ENCODE measurements at places on chromosomes 2 and 18.

GRCh38 chr2:126978333-126978732 lies 79.6 kb downstream of the TEX51 start:
- DNase-seq, result no peak

GRCh38 chr2:48287976-48288375 lies 242.0 kb upstream of the STON1 start:
- DNase-seq, result no peak

DNA sequence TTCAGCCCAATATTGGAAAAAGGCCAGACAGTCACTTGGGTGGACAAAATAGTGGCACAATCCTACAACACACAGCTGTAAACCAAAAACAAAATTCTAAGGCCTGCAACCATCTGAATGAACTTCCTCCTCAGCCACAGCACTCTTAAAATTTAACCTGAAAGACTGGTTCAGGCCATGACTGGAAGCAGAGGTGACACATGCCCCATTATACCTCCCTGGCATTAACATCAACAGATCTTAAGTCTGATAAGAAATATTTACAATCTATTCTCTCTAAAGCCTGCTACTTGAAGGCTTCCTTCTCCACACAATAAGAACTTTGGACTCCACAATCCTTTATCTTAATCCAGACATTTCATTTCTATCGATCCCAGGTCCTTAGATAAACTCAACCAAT lies 192.4 kb upstream of the LRP1B start:
- no peak for DNase-seq

DNA sequence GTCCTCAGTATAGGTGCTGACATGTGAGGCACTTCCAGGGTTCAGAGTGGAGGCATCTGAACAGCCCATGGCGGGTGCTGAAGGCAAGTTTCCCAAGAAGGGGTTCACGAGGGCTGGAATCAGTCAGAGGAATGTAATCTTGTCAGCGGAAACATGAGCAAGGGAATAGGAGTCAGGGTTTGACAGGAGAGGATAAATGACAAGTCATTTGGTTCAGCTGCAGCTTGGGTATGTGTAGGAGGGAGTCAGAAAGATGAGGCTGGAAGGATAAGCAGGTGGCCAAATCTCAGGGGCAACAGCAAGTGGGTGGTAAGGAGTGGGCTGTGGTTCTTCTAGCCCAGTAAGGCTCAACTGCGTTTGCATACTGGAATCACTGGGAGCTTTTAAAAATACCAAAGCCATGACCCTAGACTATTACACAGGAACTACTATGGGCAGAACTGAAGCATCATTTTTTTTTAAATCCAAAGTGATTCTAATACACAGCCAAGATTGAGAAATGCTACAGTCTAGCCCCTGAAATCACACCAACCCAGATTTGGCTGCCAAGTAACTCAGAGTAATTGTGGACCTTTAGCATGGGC lies 41.8 kb upstream of the NAB1 start:
- DNase-seq, result no peak

DNA sequence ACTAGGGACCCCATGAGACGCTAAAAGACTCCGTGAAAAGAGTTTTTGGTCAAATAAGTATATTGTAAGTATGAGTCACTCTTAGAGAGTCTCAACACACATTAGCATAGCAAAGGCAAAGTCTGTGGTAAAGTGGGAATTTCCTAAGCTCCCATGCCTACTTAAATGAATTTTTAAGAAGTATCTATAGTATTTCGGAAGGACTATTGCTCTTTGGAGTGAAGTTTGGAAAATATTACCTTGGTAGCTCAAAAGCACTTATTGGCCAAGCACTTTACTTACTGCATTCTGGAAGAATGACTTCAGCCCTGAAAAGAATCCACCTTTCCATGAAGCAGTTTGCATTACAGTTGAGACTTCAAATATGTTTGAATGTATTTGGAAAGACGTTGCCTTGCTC lies 57.1 kb downstream of the CAVIN2 start:
- no peak for DNase-seq

DNA sequence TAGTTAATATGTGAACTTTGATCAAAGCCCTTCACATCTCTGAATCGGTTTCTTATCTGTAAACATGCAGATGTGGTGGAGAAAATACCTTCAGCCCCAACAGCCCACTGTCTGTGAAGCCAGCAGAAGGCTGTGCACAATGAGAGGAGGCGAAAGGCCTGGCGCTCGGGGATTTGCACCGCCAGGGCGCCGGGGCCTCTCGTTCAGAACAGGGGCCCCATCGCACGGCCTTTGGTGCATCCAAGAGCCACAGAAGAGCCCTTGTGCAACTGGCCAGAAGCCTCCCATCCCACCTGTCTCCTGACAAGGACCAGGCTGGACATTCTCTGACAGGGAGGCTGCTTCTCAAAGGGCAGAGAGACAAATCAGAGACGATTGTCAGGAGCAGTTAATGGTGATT lies 407.2 kb upstream of the MYT1L start:
- DNase-seq, result no peak

GRCh38 chr2:216113572-216113971 lies 4.4 kb downstream of the XRCC5 start:
- no peak for DNase-seq

GRCh38 chr2:38494394-38494793 lies 108.3 kb downstream of the HNRNPLL start:
- DNase-seq, result no peak

- DNase-seq, result no peak
Measured at GRCh38 chr2:238378230-238379095, 48.3 kb upstream of the ASB1 start.

DNA sequence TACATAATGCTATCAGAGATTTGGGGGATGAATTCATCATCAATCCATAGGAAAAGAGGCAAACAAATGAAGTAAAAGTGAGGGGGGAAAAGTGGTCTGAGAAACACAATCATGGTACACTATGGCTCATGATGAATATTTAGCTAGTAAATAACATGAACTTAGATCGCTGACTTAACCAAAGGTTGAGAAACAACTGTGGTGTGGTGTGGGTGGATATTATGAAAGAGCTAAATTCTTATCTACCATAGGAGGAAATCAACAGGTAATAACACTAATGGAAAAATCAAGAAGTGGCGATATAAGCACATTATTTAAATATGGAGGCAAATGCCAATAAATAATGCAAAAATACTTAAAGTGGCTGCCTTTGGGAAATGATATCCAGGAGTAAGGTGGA lies 12.2 kb upstream of the TPRKB start:
- no peak for DNase-seq

GRCh38 chr2:126656431-126657147 lies 631 bp downstream of the GYPC start:
- peak; percentile 52 for DNase-seq

- DNase-seq, result no peak
Measured at GRCh38 chr18:75215663-75216062, 5.1 kb downstream of the TSHZ1 start.

DNA sequence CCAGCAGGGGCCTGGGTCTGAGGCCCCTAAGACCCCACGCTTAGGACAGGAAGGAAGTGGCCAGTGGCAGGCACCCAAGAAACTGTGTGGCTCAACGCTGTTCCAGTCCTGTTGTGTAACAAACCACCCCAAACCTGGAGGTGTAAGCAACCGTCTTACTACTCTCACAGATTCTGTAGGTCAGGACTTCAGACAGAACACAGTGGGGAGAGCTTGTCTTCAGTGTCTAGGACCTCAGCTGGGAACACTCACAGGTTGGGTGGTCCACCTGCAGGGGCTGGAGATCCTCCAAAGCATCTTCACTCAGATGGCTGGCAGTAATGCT lies 123.0 kb downstream of the KLHL29 start:
- no peak for DNase-seq

GRCh38 chr2:216090369-216090786 lies 8.7 kb downstream of the TMEM169 start:
- no peak for DNase-seq

DNA sequence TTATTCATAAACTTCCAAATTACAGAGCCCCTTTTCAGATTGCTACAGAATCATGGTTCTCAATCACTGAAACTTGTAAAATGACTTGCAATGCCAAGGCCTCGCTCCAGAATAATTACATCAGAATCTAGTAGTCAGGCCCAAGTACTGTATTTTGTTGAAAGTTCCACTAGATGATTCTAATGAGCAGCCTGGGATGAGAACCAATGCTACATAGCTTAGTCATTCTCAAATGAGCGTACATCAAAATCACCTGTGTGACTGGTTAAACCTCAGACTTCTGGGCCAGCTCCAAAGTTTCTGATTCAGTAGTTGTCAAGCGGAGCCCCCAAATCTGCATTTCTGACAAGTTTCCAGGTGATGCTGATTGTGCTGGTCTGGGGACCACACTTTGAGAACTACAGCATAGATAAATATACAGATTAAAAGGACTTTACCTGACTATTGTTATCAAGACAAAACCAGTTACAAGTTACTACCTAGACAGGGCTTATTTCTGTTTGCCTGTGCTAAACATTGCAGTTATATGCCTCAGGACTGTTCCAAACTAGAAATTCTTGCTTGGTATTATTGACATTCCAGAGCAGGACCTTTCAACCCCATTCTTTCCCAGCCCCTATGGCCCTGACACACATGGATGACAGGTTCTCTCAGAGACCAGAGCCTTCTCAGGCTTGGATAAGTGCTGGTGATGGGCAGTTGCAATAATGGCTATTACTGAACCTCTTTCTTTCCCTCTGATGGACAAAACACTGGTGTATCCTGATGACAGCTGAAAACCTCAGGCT lies 83.1 kb downstream of the UPP2 start:
- DNase-seq, result no peak

GRCh38 chr2:232483311-232483922 lies 4.2 kb downstream of the ECEL1 start:
- no peak for DNase-seq

- no peak for DNase-seq
Measured at GRCh38 chr2:11784747-11785610, 38.5 kb downstream of the LPIN1 start.

DNA sequence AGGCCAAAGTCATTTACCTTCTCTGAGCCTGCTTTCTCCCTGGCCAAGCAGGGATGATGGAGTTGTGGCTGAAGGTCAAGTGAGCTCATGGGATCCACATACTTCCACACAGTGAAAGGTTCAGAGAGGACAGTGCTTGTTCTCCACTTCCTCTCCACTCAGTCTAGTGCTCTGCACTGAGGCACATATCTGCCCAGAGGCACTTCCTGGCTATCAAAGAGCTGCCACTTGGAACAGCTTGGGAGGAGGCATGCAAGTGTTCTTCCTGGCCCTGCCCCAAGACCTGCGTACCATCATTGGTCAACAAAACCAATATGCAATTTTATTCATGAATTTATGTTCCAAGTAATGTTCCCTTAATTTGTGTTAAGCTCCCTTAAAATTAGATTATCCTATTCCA lies 71.9 kb downstream of the RNF152 start:
- DNase-seq, result no peak

- DNase-seq, result no peak
Measured at GRCh38 chr18:21911551-21911950, 171.0 kb downstream of the MIB1 start.

DNA sequence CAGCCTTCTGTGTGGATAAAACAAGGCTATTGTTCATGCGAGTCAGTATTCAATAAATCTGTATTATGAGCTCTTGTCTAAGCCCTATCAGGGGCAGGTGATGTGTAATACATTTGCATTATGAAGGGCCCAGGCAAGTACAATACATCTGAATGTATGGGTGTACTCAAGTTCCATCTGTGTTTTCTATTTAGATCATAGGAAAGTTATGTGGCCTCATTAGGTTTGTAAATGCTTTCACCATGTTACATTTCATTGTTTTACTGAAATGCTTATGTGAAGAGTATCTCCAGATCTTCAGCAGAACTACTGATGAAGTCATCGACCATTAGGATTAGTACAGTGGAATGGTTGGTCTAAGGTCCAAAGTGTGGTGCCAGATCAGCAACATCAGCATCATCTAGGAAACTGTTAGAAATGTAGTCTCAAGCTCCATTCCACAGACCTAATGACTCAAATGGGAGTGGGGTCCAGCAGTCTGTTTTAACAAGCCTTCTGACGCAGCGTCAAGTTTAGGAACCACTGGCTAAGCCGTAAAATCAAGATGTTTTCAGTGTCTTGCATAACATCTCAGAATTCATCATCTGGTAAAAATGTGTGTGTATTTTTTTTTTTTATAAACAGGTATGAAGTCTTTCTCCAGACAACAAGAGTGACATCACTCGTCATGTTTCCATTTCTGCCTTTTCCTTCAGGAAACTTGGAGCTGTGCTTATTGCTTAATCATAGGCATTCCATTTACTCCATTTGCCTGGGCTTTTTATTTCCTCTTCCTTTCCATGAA lies 80.5 kb downstream of the LYPD6 start:
- DNase-seq, result no peak

GRCh38 chr2:163469561-163469962 lies 266.2 kb downstream of the FIGN start:
- no peak for DNase-seq

- DNase-seq, result no peak
Measured at GRCh38 chr18:57855551-57855950, 52.4 kb upstream of the ATP8B1 start.

DNA sequence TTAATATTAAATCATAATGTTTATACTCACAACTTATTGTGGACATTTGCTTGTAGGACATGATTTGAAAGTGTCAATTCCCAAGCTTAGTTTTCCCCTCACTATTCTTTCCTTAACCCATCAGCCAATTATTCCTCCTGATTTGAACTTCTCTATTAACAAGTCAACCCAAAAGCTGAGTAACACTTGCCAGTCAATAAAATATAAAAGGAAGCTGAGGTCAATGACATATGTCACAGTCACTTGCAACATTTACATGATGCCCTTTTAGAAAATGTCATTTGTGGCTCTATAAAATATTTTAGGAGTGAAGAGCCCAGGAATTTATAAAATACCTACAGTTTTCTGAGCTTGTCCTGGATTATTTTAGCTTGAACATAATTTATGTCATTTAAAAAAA lies 7.2 kb downstream of the CCDC68 start:
- no peak for DNase-seq

DNA sequence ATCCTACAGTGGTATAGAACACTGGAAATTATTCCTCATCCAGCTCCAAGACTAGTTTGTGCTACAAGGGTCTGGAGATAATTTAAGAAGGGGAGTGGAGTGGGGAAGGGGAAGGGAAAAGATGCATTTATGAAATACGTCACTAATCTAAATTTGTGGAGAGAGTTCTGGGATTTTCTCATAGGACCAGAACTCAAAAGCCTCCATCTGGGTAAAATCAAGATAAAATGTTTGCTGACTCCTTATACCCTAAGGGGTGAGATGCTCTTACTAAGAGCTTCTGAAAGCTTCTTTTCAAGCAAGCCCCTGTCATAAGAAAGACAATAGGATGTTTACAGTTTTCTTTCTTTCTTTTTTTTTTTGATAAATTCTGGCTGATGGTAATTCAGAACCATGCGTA lies 88.5 kb upstream of the RBMS1 start:
- no peak for DNase-seq

GRCh38 chr2:9538000-9538507 lies 17.6 kb downstream of the ADAM17 start:
- no peak for DNase-seq

All from stimulated activated CD4-positive, alpha-beta T cell treated with anti-CD3 and anti-CD28 coated beads, Interleukin-4, amount 100 ng/mL, for 4 hours (primary cell).